ENCODE measurements at places on chromosomes 2 and 18. TPM values are rescaled to one million over a fixed set of nuclear protein-coding genes. Genes with fewer than 3 reads are reported as not detected.

The GPR55 gene
- total RNA-seq: 0.12 TPM

The MOGAT1 gene
- not detected for total RNA-seq

The ANKRD36B gene
- total RNA-seq: 15.3 TPM

The CNTNAP5 gene
- 0.30 TPM for total RNA-seq

The EVX2 gene
- total RNA-seq: not detected

The PSMA8 gene
- total RNA-seq: not detected

DNA sequence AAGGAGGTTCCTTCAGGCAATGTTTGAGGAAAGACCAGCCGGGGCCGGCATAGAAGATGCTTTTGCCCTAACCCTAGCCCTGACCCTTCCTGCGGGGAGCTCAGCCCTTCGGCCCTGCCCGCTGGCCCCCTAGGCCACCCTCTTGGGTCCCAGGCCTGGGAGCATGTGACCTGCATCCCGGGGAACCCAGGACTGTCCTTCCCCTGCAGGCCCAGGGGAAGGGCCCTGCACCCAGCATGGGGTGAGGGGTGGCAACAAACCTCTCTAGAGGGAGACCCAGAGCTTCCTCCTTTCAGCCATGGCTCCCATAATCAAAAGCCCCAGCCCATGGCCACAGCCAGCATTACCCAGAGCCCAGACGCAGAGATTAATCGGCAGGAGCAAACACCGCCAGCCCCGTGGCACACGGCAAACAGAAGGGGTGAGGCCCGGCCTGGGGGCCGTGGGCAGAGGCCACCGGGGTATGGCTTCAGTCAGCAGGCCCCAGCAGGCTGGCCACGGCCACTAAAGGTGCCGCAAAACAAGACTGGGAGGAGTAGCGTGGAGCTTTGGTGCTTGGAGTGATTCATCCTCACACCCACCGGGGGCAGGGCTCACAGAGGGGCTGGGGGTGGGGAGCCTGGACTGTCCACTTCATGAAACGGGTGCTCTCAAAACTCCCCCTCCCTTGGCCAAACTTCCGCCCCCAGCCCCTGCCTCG is 61.6 kb upstream of the HPCAL1 start:
- no peak overlapping the region for H3K27ac ChIP-seq
- peaks cover 2% of the 10 kb centered on the region for H3K27me3 ChIP-seq
- no peak overlapping the region for H3K4me3 ChIP-seq
- no peaks in the 10 kb centered on the region for H3K4me1 ChIP-seq
- DNase-seq: no peak

GRCh38 chr2:138329591-138329990 is 172.0 kb upstream of the SPOPL start:
- DNase-seq: no peak
- no peaks in the 10 kb centered on the region for H3K36me3 ChIP-seq
- no peak overlapping the region for H3K27ac ChIP-seq
- no peaks in the 10 kb centered on the region for H3K4me1 ChIP-seq

GRCh38 chr2:46849721-46850556 is 65.7 kb downstream of the MCFD2 start:
- peak overlapping the region; percentile 94 for H3K27ac ChIP-seq
- DNase-seq: peak; percentile 97
- H3K4me3 ChIP-seq: peak overlapping the region; percentile 31
- H3K27me3 ChIP-seq: no peaks in the 10 kb centered on the region

- no peaks in the 10 kb centered on the region for H3K36me3 ChIP-seq
- peaks cover 23% of the 10 kb centered on the region for H3K4me1 ChIP-seq
- H3K27me3 ChIP-seq: no peaks in the 10 kb centered on the region
- peak; percentile 66 for DNase-seq
Observed at GRCh38 chr2:10533811-10534321, 85.7 kb upstream of the ODC1 start.

- H3K36me3 ChIP-seq: no peaks in the 10 kb centered on the region
- no peak overlapping the region for H3K27ac ChIP-seq
- peaks cover 7% of the 10 kb centered on the region for H3K4me1 ChIP-seq
- no peak overlapping the region for H3K4me3 ChIP-seq
- no peaks in the 10 kb centered on the region for H3K27me3 ChIP-seq
Observed at GRCh38 chr18:48711651-48712486, 173.0 kb downstream of the CTIF start.

GRCh38 chr18:72160510-72161445 is 383.4 kb downstream of the CBLN2 start:
- no peaks in the 10 kb centered on the region for H3K27me3 ChIP-seq
- H3K4me3 ChIP-seq: no peak overlapping the region
- H3K27ac ChIP-seq: no peak overlapping the region
- H3K36me3 ChIP-seq: no peaks in the 10 kb centered on the region
- no peak for DNase-seq

- no peak overlapping the region for H3K27ac ChIP-seq
- no peaks in the 10 kb centered on the region for H3K36me3 ChIP-seq
- H3K27me3 ChIP-seq: no peaks in the 10 kb centered on the region
- DNase-seq: no peak
- H3K4me3 ChIP-seq: no peak overlapping the region
Observed at GRCh38 chr2:102386867-102387541, 31.4 kb downstream of the IL18R1 start.

- no peaks in the 10 kb centered on the region for H3K4me1 ChIP-seq
- no peak overlapping the region for H3K27ac ChIP-seq
- H3K36me3 ChIP-seq: peaks cover 4% of the 10 kb centered on the region
- no peaks in the 10 kb centered on the region for H3K27me3 ChIP-seq
- H3K4me3 ChIP-seq: no peak overlapping the region
Observed at GRCh38 chr2:100409975-100410647, 7.4 kb downstream of the CHST10 start.

DNA sequence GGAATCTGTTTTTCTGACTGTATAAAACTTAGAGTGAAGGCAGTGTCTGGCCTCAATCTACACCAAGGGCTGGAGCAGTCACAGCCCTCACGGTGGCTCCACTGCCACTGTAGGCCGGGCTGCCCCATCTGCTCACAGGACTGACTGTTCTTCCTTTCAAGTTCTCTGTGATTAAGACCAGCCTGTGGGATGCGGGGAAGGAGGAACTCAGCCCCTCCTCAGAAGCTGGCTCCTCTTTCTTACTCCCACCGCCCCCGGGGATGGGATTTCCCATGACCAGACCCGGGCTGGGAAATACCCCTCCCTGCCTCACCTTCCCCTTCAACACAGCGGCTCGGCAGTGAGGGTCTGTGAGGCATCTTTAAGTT is 106.0 kb downstream of the COPS8 start:
- H3K27ac ChIP-seq: no peak overlapping the region
- H3K4me3 ChIP-seq: no peak overlapping the region
- no peaks in the 10 kb centered on the region for H3K36me3 ChIP-seq
- DNase-seq: no peak
- H3K27me3 ChIP-seq: no peaks in the 10 kb centered on the region

DNA sequence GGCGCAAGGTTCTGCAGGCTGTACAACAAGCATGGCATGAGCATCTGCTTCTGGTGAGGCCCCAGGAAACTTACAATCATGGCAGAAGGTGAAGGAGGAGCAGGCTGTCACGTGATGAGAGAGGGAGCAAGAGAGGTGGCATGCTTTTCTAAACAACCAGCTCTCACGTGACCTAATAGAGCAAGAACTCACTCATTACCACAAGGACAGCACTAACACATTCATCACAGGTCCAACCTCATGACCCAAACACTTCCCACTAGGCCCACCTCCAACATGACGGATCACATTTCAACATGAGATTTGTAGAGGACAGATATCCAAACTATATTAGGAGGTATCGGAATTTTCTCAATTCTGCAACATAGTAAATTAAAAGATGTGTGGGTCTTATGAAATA is 108.8 kb upstream of the DLX2 start:
- H3K36me3 ChIP-seq: no peaks in the 10 kb centered on the region
- no peak overlapping the region for H3K4me3 ChIP-seq

DNA sequence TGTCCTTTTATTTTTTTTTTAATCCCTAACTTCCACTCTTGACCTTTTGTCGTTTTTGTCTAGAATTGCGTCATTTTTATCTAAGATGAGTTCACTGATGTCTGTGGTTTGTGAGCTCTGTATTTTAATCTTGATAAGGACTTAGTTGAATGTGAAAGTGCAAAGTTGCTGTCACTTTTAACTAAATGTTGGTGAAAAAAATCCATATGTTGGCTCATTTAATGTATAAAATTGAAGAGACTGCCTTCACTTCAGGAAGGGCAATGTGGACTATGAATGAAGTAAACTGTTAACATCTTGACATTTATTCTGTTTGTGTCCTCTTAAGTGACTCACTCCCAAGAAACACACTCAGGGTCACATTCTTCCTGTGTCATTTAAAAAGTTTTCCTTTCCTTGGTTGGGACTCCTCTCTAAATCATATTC is 256.6 kb upstream of the RASGRP3 start:
- H3K27me3 ChIP-seq: no peaks in the 10 kb centered on the region
- no peak overlapping the region for H3K4me3 ChIP-seq
- H3K4me1 ChIP-seq: peaks cover 41% of the 10 kb centered on the region
- H3K27ac ChIP-seq: peak overlapping the region; percentile 66

- H3K36me3 ChIP-seq: no peaks in the 10 kb centered on the region
- no peaks in the 10 kb centered on the region for H3K4me1 ChIP-seq
- DNase-seq: peak; percentile 1
- H3K27me3 ChIP-seq: no peaks in the 10 kb centered on the region
- no peak overlapping the region for H3K27ac ChIP-seq
- no peak overlapping the region for H3K4me3 ChIP-seq
Observed at GRCh38 chr18:72336786-72337185, 207.4 kb downstream of the CBLN2 start.

DNA sequence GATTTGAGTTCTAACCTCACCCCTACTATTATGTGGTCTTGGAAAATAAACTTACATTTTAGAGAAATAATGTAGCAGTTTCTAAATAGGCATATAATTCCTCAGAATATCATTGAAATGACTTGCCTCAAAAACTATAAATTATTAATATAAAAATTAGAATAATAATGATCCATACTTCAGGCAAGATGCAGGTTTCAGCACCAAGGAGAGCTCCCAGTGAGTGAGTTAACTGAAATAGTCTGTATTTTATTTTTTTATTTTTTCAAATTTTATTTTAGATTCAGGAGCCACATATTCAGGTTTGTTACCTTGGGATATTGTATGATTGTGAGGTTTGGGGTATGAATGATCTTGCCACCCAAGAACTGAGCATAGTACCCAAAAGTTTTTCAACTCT is 472.2 kb upstream of the DCC start:
- H3K36me3 ChIP-seq: no peaks in the 10 kb centered on the region
- no peak overlapping the region for H3K4me3 ChIP-seq
- H3K4me1 ChIP-seq: no peaks in the 10 kb centered on the region
- no peaks in the 10 kb centered on the region for H3K27me3 ChIP-seq
- no peak overlapping the region for H3K27ac ChIP-seq

- H3K27ac ChIP-seq: no peak overlapping the region
- no peak for DNase-seq
- no peaks in the 10 kb centered on the region for H3K4me1 ChIP-seq
- peaks cover 11% of the 10 kb centered on the region for H3K36me3 ChIP-seq
- no peak overlapping the region for H3K4me3 ChIP-seq
Observed at GRCh38 chr2:196729418-196729817, 70.1 kb downstream of the GTF3C3 start.

- H3K36me3 ChIP-seq: no peaks in the 10 kb centered on the region
- DNase-seq: no peak
- peaks cover 3% of the 10 kb centered on the region for H3K27me3 ChIP-seq
- H3K4me1 ChIP-seq: peaks cover 4% of the 10 kb centered on the region
Observed at GRCh38 chr2:24403168-24403831, 43.0 kb upstream of the ITSN2 start.

DNA sequence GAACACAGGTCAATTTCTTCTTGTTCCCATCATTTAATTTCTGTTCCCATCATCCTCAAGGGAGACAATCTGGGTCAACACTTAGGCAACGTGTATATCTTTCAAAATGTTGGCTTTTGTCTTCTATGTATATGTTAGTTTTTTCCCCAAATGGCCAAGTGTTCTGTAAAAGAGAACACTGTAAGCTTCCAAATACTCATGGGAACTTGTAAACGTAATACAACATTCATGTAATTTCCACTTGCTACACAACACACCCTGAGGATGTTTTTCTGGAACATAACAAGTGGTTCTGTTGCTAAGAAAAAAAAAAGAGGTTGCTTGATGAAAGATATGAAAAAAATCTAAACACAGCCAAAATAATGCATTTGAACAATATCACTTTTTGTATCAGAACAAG is 149.1 kb downstream of the ATAD2B start:
- DNase-seq: no peak
- H3K36me3 ChIP-seq: peaks cover 6% of the 10 kb centered on the region
- no peaks in the 10 kb centered on the region for H3K27me3 ChIP-seq
- no peaks in the 10 kb centered on the region for H3K4me1 ChIP-seq
- H3K27ac ChIP-seq: no peak overlapping the region

DNA sequence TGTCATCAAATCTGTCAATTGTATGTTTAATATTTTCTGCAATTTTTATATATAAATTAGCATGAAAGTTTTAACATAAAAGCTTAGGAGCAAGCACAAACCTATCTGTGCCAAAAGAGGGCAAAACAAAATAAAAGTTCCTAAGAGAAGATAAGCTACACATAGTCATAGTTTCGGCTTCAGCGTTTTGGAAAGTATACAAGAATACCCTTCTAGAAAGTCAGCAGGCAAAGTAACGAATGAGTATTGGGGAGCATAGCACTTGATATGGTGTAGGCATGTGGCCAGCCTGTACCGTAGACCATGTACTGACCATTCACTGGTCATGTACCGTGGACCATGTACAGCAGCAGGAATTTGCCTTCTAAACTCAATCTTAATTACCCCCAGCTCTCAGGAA is 156.1 kb downstream of the TMEM247 start:
- no peaks in the 10 kb centered on the region for H3K27me3 ChIP-seq
- no peak overlapping the region for H3K4me3 ChIP-seq
- H3K27ac ChIP-seq: no peak overlapping the region
- DNase-seq: no peak
- no peaks in the 10 kb centered on the region for H3K36me3 ChIP-seq

DNA sequence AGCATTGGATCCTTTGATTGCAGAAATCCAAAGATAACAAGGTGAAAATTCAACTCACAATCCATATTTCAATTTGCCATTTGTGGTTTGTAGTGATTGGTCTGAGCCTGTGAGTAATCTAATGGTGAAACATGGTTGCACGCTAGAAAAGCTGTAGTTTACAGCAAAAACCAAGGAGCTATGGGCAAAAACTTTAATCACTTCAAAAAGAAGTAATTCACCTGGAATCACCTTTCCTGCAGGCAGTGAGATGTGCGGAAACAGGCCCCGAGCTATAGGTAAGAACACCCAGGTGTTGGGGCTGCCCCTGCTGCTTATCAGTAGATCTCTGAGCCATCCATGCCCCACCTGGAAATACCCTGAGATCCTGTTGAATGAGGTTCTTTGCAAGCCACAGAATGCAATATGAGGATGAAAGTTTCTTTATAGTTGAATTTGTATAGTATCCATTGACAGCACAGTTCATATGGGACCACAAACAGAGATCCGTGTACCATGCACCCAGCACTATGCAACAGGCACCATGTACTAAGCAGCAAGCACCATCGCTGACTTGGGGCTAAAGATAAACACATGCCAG is 208.2 kb downstream of the SPP2 start:
- no peaks in the 10 kb centered on the region for H3K36me3 ChIP-seq
- H3K27ac ChIP-seq: peak overlapping the region; percentile 97
- H3K4me1 ChIP-seq: peaks cover 26% of the 10 kb centered on the region
- no peak overlapping the region for H3K4me3 ChIP-seq

- H3K4me1 ChIP-seq: no peaks in the 10 kb centered on the region
- no peak overlapping the region for H3K27ac ChIP-seq
- no peaks in the 10 kb centered on the region for H3K27me3 ChIP-seq
Observed at GRCh38 chr18:13581496-13582177, 144.7 kb downstream of the FAM210A start.

GRCh38 chr18:10846657-10847407 is 302.5 kb downstream of the PIEZO2 start:
- no peak overlapping the region for H3K4me3 ChIP-seq
- no peak overlapping the region for H3K27ac ChIP-seq
- peaks cover 6% of the 10 kb centered on the region for H3K27me3 ChIP-seq
- no peaks in the 10 kb centered on the region for H3K4me1 ChIP-seq
- DNase-seq: no peak

All from astrocyte (in vitro differentiated cells and primary cell).